ENCODE measurements at places on chromosomes 1 and 21.

GRCh38 chr1:41545996-41546832 is 61.7 kb upstream of the EDN2 start:
- no peak for DNase-seq

- no peak for DNase-seq
These were observed 1.7 kb downstream of the CEP170 start for GRCh38 chr1:243253211-243253925.

DNA sequence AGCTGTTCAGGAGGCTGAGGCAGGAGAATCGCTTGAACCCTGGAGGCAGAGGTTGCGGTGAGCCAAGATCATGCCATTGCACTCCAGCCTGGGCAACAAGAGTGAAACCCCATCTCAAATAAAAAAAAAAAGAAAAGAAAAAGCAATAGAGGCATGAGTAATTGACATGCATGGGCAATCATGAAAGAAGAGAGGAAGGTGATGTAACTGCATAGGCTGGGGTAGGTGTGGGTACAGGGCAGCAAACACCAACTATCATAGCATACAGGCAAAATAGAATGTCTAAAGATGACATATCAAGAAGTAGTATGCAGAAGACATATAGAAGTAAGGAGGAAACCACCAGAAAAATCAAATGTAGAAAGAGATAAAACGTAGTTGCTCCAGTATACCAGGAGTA is 19.0 kb upstream of the MGST3 start:
- no peak for DNase-seq

- DNase-seq: no peak
These were observed 116.6 kb upstream of the PRDX6 start for GRCh38 chr1:173360487-173361063.

- DNase-seq: no peak
These were observed 49.2 kb upstream of the FAM20B start for GRCh38 chr1:178976541-178976940.

- DNase-seq: no peak
These were observed 66.4 kb downstream of the LUZP1 start for GRCh38 chr1:23102289-23102688.

GRCh38 chr1:100353071-100353801 is 930 bp downstream of the CDC14A start:
- DNase-seq: no peak

DNA sequence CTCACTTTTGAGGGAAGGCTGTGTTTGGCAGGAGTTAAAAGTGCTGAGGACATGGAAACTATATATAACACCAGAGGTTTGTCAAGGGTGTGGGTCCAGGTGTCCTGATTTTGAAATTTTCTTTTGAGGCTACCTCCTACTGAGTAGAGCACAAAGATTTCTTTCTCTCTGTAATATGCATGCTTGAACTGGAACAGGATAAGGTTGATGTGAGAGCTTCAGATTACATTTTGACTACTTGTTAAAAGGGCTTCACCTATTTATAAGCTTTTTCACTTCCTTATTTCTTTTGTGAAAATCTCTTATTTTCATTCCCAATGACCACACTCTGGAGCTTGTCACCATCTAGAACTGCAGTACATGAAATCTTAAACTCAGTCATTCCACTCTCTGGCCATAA is 59.8 kb upstream of the PLA2G4A start:
- no peak for DNase-seq

DNA sequence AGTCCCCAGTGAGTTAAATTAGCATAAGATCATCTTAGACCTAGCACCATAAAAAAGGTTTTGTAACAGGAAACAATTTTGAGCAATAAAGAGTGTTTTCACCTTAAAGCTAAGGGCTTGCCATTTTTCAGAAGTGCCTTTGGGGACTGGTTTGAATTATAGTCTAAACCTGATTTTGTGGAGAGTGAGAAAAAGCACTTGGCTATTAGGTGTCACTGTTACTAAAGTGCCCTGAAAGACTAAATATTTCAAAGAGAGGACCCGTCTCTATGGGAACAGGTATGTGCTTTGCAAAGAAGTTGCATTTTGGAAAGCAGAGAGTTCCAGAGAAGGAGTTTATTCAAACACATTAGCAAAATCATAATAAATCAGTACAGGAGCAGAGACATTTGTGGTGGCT is 9.1 kb downstream of the NTNG1 start:
- no peak for DNase-seq

- no peak for DNase-seq
These were observed 60.5 kb downstream of the C21orf91 start for GRCh38 chr21:17758683-17759082.

DNA sequence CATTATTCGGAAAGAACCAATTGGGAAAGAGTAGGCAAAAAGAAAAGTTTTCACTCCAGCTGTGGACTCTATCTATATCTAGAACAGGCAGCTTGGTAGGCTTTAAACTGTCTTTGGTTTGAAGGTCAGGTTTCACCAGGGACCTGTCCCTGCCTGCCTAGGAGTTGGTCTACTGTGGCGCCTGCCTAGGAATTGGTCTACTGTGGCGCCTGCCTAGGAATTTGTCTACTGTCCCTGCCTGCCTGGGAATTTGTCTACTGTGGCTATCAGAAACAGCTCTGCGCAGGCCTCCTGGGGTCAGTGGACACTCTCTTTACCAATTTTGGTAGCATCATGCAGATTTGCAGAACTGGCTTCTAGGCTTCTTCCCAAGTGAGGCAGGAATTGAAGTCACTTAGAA is 13.8 kb downstream of the USP25 start:
- no peak for DNase-seq

DNA sequence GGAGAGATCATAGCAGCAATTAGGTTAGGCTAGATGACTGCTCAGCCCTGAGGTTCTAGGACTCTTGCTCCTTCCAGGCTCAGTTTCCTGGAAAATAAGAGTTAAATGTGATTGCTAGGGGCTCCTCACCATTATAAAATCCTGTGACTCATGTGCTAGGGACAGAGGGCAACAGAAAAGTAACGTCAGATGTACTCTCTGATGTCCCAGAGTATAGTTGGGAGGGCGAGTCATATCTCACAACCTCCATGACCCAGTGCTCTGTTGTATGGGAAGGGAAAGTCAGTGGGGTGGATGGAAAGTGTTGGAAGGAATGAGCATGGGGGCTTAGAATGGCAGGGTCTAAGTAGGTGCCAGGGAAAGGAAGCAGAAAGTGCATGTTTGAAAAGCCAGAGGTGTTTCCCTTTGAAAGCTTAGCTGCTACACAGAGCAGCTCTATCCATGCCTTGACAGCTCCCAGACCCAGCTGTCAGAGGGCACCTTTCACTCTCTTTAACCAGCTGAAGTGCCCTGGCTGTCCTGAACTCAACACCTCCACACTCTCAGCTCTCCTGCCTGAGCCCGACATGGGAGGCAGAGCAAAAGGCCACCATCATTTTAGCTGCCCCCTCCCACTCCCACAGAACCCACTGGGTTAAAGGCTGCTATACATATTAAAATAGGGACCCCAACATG is 11.6 kb downstream of the GJA5 start:
- DNase-seq: no peak

- no peak for DNase-seq
These were observed 843 bp upstream of the BCAN start for GRCh38 chr1:156640842-156641706.

- DNase-seq: no peak
These were observed 209.9 kb downstream of the ZNF326 start for GRCh38 chr1:90204780-90205179.

- DNase-seq: peak; percentile 48
These were observed 13.6 kb downstream of the MTR start for GRCh38 chr1:236808564-236809130.

GRCh38 chr1:205443585-205444299 is 12.1 kb downstream of the BLACAT1 start:
- DNase-seq: no peak

DNA sequence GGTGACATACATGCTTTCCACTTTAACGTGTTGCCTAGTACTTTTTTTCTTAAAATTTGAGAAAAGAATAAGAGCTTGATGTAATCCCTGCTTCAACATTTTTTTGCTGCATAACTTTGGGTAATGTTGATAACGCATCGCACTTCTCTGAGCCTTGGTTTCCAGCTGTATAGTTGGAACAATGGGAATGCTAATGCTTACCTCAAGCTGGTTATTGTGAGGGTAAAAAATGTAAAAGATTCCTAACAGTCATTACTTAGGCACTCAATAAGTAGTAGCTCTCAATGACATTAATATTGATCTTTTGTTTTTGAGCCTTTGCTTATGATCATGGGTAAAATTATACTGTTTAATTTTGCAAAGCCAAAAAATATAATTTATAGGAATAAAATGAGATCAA is 683.3 kb upstream of the CXADR start:
- DNase-seq: no peak

DNA sequence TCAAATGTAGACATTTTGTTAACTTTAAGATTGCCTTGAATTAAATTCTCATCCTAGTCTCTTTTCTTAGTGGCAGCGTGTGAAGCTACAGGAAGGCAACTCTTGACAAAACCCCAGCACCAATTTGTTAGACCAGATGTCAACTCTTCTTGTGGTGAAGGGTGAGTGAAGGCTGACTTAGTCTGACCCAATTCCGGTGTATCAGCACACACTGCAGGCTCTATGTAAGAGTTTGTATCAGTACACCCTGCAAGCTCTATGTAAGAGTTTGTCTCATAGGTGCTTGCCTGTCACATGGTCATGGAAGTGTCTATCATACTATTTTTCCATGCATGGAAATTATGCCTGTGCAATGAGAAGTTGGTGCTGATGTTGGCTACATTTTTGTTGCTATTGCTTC is 16.8 kb downstream of the CR2 start:
- no peak for DNase-seq

GRCh38 chr1:85616364-85616705 is 35.8 kb downstream of the CCN1 start:
- DNase-seq: no peak

- no peak for DNase-seq
These were observed 17.2 kb downstream of the CASZ1 start for GRCh38 chr1:10779201-10779600.

DNA sequence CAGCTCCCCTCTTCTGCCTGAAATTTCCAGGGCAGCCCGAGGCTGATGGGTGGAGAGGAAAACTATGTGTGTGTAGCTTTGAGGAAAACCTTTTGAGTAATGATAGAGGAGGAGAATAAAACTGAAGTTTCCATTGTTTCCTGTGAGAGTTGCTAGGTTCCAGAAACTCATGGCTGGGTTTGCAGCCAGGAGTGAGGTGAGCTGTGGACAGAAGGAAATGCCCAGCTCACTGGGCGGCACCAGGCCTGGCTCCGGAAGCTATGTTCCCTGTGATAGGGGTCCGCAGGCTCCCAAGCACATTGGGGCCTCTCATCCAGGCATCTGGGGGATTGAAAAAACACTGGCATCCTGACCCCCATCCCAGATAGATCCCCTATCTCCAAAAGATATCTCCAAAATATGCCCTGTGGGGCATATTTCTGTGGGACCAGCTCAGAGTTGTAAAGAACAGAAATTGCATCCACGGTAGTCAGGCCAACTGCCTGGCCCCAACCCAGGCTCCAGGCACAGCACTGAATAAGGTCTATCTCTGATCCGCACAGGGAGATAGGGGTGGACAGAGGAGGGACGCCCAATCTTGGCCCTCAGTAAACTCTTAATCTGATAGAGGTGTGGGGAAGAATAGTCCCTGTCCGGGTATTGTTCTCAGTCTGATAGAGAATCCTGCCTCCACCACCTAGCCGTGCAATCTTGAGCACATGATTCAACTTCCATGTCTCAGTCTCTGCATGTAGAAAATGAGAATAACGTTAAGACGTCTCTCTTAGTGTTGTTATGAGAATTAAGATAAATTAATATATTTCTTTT is 1.8 kb upstream of the HSPG2 start:
- no peak for DNase-seq

DNA sequence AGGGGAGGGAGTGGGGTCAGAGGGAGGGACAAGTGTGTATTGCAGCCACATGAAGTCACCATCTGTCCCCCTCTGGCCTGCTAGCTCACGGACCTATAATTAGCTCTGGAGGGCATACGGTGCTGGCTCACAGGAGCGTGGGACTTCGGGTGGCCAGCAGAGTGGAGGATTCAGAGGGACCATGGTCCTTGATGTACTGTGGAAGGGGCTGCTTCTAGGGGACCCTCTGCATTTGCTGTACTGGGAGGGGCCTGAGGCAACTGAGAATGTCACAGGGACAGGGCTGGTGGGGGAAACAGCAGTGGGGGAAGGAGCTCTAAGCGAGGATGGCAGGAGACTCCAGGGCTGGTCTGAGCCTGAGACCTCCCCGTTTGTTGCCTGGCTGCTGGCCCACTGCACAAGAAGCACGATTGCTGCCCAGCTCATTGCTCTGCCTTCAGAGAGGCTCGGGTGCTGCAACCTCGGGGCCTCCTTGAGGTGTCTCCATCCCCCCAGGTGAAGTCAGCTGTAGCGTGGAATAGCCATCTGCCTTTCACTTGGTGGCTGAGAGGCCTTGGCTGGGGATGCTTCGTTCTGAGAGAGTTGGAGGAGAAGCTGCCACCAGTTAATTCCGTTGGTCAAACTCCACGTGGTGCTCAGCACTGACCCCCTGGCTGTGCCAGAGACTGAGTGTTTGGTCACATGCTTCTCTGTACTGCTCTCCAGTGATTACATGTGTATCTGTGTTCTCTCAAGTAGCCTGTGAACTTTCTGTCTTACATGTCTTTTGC is 2.7 kb downstream of the PPFIA4 start:
- DNase-seq: peak; percentile 63

DNA sequence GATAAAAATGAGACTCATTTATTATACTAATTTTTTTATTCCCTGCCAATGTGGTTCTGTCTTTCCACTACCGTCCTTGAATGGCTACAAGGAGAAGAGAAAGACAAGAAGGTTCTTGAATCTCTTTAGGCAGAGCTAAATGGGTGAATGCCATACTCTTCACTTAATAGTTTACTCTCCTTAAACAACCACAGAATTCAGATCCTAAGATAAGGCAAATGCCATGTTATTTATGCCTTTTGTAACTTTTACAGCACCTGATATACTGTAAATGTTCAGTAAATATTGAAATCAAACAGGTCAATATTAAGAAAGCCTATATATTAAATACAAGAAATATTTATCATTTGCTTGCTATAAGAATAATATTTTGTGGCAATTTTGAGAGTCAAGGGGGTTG is 58.4 kb downstream of the IGSF5 start:
- DNase-seq: no peak

- DNase-seq: no peak
These were observed 162.8 kb downstream of the PRDM16 start for GRCh38 chr1:3231826-3232225.

DNA sequence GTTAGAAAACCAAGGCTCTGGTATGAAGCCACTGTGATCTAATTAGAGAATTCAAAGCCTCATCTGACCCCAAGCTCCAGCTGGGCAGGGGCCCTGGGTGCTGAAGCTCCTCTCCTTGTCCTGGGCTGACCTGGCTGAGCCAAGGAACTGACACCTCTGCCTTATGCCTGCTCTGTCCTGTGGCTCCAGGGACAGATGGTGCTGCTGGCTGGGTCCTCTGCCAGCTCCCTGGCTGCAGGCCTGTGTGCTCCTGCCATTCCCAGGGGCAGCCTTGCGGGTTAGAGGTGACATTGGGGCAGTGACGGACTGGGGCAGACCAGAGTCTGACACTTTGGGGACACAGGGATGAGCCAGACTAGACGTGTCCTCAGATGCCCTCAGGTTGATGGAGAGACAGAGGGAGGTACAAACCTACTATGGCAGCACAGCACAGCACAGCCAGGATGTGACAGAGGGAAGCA is 11.8 kb downstream of the ACOT11 start:
- DNase-seq: peak; percentile 90

GRCh38 chr1:70083519-70083918 is 121.9 kb downstream of the LRRC40 start:
- no peak for DNase-seq

Data from DMS 273 treated with DMSO at 0.1 percent for 48 hours (cell line).